ENCODE measurements at places on chromosomes 6 and 20. TPM values are rescaled to one million over a fixed set of nuclear protein-coding genes. Genes with fewer than 3 reads are reported as not detected.

Gene ATP9A
- total RNA-seq = 25.2 TPM

Gene PPIL6
- 0.27 TPM for total RNA-seq

Gene PKIB
- 0.22 TPM for total RNA-seq

Gene MRPS10
- total RNA-seq = 61.3 TPM

Gene SIRPB1
- total RNA-seq = 0.14 TPM

Gene EPM2A
- 5.0 TPM for total RNA-seq

Gene FAM217A
- total RNA-seq = not detected

Gene GSTA2
- not detected for total RNA-seq

Gene PRICKLE4
- total RNA-seq = 3.3 TPM

Gene PAK5
- total RNA-seq = not detected

Gene SPATA25
- total RNA-seq = 0.79 TPM

Gene TMEM74B
- 0.79 TPM for total RNA-seq

Gene CD24
- total RNA-seq = 1.7 TPM

Data from thoracic aorta endothelial cell (primary cell).